ENCODE measurements at places on chromosomes 3 and 15.

DNA sequence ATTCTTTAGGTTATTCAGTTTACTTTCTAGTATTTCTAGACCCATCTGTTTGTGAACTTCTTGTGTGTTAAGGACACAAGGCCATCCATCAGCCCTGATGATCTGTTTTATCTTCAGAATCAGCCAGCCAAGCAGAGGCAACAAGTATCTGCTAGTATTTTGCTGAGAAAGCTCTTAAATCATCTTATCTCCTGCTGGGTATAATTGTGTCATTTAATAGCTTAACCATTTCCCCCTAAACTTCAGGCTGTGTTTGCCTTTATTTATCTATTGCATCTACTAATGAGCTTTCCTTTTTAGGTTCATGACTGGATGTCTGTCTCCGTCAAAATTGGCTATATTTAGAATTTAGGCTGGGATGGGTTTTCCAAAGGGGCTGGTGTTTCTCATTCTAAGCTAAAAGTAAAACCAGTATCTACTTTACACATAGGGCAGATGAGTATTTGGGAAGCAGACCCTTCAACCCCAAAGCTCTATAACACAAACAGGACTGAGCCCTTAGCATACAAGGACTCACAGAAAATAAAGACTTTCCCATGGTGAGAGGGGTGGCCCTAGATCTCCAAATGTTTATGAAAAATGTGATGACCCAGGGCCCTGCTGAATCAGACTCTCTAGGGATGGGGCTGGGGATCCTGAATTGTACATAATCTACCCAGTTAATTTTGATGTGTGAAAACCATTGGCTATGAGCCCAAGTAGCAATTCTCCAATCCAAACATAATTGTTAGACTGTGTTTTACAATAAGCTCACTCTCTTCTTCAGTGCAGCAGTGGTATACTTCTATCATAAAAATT lies 65.3 kb upstream of the PSMD6 start:
- no peak for DNase-seq

GRCh38 chr15:62063825-62064635 lies 2.7 kb upstream of the C2CD4A start:
- no peak for DNase-seq

- peak; percentile 46 for DNase-seq
Observed at GRCh38 chr3:149936812-149937230, 33.9 kb downstream of the PFN2 start.

DNA sequence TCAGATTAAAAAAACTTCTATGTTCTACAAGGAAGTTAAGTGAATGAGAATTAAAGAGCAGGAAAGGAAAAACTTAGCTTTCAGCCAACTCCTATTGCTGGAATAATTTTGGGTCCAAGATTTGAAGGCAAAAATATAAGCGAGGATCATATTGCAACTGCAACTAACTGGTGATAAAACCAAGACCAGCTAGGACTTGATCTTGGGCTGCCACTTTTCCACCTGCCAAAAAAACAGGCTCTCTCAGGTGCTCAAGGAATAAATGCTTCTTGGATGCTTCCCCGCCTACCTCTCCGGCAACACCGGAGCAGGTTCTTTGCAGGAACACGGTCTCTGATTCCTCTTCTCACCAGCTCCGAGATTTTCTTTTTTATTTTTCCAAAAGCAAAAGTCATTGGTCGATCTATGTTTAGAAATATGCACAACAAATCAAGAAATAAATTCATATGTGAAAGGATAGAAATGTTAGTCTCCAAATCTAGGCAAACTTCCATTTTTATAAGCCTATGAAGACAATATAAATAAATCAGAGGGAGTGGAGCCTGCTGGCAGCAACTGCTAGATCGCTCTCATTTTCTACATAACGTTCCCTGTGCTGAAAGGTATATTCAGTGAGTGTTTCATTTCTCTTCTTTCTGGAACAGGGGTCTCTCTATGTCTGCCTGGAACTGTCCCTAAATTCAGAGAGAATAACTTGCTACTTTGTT lies 241.9 kb downstream of the NTRK3 start:
- DNase-seq: no peak

GRCh38 chr3:123602325-123602724 lies 17.5 kb upstream of the HACD2 start:
- no peak for DNase-seq

- DNase-seq: no peak
Observed at GRCh38 chr15:71810256-71811035, at the start of gene NR2E3. Gene NR2E3, plus strand, starts transcription at chr15:71810554. Its CDS starts 190 bp downstream, at chr15:71810744.

GRCh38 chr3:28042095-28042635 lies 199.3 kb upstream of the CMC1 start:
- no peak for DNase-seq

- DNase-seq: no peak
Observed at GRCh38 chr3:63926309-63926708, 14.1 kb upstream of the SCAANT1 start.

- peak; percentile 91 for DNase-seq
Observed at GRCh38 chr3:195154793-195155535, 116.0 kb downstream of the XXYLT1 start.

- no peak for DNase-seq
Observed at GRCh38 chr3:4754180-4755086, 224.8 kb upstream of the BHLHE40 start.

DNA sequence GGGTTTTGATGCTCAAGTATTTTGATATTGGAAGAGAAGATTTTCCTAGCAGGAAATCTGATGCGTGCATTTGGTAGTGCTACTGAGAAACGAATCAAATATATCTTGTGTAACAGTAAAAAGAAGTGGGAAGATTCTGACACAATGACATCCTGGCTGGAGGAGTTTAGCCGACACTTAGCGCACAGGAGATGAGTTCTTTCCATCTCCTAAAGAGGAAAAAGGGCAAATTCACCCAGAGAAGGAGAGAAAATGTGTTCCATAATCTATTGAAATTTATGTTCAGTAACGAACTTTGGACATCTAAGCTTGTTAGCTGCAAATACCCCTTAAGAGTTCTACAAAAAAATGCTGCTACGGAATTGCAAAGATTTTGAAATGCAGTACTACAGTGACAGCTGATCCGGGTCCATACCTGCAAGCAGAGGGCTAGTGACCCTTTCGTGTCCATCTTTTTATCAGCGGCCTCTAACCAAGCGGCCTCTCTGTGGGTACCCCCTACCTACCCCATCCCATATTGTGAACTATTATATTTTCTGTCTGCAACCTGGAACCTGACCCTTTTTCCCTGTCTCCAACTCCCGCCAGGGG lies 971 bp downstream of the CPOX start:
- no peak for DNase-seq

GRCh38 chr3:190265796-190266195 lies 56.5 kb downstream of the CLDN1 start:
- DNase-seq: no peak

GRCh38 chr3:64399205-64399800 lies 174.0 kb upstream of the PRICKLE2 start:
- no peak for DNase-seq

DNA sequence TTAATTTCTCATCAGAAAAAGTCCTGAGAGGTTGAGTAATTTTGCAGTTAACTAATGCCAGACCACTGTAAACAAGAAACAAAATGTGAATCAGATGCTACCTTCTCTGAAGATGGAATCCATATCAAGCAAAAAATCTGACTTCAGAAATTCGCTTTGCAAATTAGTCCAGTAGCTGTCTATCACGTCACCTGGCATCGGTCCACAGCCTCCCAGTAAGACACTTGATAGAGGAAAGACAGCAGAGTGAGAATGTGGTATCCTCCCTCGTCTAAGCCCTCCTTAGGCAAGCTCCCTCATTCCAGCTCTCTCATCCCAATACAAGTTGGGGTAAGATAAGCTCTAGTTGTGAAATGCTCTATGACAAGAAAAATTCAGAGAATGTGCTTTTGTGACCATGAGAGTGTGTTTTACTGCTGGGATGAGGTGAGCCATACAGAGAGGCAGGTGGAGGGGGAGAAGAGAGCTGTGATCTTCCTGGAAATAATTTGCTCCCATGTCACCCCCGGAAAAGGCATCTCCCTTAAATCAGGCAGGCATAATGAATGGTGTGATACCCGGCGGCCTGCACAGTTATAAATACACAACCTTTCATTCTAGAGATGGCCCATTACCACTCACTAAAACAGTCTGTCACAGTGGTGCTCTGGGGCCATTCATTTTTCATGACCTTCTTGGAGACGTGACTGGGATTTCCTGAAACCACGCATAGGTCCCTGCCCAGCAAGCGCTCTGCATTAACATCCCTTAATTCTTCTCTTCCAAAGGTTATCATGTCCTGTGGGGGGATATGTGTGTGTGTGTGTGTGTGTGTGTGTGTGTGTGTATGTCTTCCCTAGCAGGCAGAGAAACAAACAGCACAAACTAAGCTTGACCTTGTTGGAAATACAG lies 602.0 kb upstream of the KCNMB2 start:
- peak; percentile 35 for DNase-seq

DNA sequence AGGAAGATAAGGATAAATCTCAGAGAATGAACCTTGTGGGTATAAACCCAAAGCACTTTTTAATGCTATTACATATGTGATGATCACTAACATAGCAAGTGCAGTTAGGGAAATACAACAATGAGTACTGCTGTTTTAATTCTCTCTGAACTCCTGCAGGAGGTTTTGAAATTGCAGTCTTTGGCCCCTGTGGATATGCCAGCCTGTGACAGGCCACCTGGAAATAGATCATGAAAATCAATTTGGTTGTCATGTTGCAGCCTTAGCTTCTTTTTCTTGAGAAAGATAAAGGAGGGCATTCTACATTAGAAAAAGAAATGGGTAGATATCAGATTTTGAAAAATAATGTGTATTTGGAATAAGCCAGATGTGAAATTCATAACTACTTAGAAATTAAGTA lies 103.6 kb downstream of the RSRC1 start:
- no peak for DNase-seq

GRCh38 chr3:42214565-42215283 lies 51.3 kb downstream of the CCK start:
- no peak for DNase-seq

DNA sequence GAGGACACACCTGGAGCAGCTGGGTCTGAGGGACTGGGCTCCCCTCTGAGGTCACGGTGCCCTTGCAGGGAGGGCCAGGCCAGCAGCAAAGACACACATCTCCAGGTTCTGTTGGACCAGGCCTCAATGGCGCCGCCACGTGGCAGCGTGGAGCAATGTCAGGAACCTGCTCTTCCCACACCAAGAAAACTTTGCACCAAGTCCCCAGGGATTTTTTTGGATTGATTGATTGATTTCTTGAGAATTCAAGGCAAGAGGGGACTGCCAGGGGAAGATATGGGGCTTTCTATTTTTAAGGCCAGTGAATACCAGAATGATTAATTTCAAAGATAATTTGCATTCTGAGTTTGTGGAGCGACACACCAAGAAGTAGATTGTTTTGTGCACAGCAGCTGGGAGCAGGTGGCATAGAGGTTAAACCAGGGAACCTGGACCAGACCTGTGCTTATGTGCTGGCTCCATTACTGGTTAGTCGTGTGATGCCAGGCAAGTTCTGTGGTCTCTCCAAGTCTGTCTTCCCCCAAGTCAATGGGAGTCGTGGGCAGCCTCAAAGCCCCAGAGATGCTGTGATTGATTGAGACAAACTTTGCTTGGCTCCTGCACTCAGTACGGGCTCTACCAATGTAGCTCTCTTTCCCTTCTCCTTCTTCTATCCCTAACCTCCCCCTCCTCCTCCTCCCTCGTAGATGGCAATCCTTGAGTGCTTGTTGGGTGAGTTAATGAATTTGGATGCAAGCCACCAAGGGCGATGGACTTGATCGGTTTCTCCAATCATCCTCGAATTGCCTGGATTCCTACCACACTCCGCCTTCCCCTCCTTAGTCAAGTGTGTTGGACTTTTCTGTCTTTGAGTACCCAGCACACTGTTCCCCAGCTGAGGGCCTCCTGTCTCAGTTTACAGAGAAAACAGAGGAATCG lies 96.2 kb upstream of the TRPM1 start:
- DNase-seq: no peak

DNA sequence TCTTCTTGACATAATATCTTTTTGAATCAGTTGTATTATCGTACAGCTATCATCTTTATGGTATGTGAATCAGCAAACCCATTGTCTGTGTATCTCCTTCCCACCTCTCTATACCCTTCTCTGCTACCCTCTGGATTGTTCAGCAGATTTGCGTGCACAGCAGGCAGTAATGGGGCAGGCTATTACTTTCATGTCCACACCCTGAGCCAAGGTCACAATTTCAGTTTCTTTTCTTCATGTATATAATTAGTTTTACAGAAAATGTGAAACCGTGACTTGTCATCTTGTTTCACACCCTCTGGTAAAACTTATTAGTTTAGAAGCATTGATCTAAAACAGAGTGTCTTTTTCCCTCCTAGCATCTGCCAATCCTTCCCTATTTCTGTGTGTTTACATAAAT lies 770.4 kb upstream of the SEMA6D start:
- DNase-seq: no peak

GRCh38 chr3:186815435-186815834 lies 9.2 kb upstream of the RFC4 start:
- no peak for DNase-seq

GRCh38 chr3:159664006-159664405 lies 324.6 kb upstream of the IL12A start:
- DNase-seq: no peak

- no peak for DNase-seq
Observed at GRCh38 chr15:25987638-25988037, 124.5 kb upstream of the ATP10A start.

GRCh38 chr3:190733591-190734146 lies 128.8 kb downstream of the GMNC start:
- DNase-seq: no peak

- DNase-seq: no peak
Observed at GRCh38 chr3:157135671-157136396, 24.1 kb downstream of the CCNL1 start.

- DNase-seq: no peak
Observed at GRCh38 chr3:120338517-120338916, 10.6 kb downstream of the LRRC58 start.

DNA sequence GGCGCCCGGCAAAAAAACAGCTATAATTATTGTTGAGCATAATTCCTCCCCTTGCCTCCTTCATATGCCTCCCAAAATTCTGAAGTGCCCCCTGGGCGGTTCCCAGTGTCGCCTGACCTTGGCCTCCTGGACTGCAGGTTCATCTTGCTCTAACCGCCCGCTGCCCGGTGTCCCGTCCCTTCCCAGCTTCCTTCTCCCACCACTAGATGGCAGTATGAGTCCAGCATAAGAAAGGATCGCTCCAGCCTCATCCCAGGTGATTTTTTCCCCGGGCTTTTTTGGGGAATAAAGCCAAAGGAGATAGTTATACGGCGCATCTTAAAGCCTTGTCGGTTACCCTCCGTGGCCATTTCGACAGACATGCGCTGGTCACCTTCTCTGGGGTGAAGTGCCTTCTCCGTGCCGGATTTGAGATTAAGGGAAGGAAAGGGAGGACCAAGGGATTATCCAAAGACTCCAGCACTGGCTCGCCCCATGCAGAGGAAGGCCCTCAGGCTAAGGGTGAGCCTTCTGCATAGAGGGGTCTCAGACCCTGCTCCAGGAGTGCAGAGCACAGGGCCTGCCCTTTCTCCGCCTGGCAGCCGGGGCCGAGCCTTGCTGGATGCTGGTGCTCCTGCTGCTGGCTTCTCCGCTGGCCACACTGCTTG lies 45.8 kb upstream of the TRA2B start:
- DNase-seq: peak; percentile 75

DNA sequence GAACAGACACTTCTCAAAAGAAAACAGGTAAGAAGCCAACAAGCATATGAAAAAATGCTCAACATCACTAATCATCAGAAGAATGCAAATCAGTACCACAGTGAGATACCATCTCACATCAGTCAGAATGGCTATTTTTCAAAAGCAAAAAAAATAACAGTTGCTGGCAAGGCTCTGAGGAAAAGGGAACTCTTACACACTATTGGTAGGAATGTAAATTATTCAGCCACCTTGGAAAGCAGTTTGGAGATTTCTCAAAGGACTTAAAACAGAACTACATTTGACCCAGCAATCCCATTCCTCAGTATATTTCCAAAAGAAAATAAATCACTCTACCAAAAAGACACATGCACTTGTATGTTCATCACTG lies 95.6 kb downstream of the APBA2 start:
- DNase-seq: no peak

Measured in heart left ventricle (tissue), 16 donors.